Testis (tissue), 5 donors: ENCODE measurements at places on chromosomes 12 and 14. TPM values are rescaled to one million over a fixed set of nuclear protein-coding genes. Genes with fewer than 3 reads are reported as not detected.

The TIMELESS gene
- total RNA-seq = 16.2 TPM

The KERA gene
- total RNA-seq = not detected

The PTGDR gene
- total RNA-seq = 1.3 TPM

The DTX1 gene
- total RNA-seq = 22.8 TPM

The KRT72 gene
- total RNA-seq = 16.5 TPM

The NOS1 gene
- total RNA-seq = 3.8 TPM

The CCDC196 gene
- 15.7 TPM for total RNA-seq

The TEX52 gene
- total RNA-seq = 0.81 TPM

The ESR2 gene
- 19.8 TPM for total RNA-seq

The KRT3 gene
- total RNA-seq = not detected
